ENCODE measurements at places on chromosomes 5 and 9.

GRCh38 chr5:157387683-157388093 is 72.3 kb upstream of the NIPAL4 start:
- DNase-seq = no peak

DNA sequence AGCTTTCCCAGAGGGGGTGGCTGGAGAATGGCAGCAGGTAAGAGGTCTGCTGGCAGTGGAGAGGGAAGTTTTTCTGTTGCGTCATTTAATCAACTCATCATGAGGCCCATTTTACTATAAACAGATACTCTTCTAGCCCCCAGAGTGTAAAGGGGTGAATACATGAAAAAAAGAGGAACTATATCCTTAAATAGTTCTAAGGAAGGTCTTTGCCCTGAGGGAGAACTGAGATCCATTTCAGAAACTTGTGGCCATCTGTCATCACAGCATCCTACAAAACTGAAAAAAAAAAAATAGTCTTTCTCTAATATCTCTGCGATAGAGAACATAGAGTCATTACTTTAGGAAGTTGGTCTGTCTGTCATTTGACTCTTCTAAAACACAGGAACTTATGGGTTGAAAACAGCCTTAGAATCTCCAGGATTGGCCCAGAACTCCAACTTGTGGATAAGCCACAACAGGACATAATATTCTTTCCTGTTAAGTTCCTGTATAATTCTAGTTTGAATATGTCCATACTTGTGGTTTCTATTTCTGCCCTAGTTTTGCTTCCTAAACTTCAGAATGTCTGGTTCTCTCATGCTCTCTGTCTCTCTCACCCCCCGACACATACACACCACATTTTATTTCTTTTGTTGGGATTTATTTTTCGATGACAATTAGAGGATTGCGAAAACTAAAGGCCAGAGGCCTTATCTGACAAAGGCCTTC is 238.5 kb upstream of the PIK3R1 start:
- DNase-seq = no peak

DNA sequence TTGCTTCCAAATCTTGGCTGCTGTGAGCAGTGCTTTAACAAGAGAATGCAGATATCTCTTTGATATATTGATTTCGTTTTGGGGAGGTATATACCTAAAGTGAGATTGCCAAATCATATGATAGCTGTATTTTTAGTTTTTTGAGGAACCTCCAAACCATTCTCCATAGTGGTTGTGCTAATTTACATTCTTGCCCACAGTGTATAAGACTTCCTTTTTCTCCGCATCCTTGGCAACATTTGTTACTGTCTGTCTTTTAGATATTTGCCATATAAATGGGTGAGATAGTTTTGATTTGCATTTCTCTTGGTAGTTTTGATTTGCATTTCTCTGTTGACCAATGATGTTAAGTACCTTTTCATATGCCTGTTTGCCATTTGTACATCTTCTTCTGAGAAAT is 10.0 kb upstream of the PLK2 start:
- no peak for DNase-seq

DNA sequence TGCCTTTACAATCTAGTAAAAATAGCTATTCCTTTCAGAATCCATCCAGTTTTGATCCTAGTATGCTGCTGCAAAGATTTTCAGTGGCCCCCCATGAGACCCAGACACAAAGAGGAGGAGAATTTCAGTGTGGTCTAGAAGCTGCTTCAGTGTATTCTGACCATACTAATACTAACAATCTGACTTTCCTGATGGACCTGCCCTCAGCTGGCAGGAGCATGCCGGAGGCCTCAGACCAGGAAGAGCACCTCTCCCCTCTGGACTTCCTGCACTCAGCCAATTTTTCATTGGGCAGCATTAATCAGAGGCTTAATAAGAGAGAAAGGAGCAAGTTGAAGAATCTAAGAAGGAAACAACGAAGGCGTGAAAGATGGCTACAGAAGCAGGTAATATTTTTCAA is 48.5 kb downstream of the RNF180 start:
- no peak for DNase-seq

GRCh38 chr9:84206801-84207370 is 133.7 kb downstream of the SLC28A3 start:
- DNase-seq = no peak

Measured in activated CD4-positive, alpha-beta T cell treated with anti-CD3 and anti-CD28 coated beads for 1 hour (primary cell).